ENCODE measurements at places on chromosomes 2 and 18.

- DNase-seq: no peak
Observed at GRCh38 chr2:18883616-18884456, 294.5 kb upstream of the NT5C1B start.

DNA sequence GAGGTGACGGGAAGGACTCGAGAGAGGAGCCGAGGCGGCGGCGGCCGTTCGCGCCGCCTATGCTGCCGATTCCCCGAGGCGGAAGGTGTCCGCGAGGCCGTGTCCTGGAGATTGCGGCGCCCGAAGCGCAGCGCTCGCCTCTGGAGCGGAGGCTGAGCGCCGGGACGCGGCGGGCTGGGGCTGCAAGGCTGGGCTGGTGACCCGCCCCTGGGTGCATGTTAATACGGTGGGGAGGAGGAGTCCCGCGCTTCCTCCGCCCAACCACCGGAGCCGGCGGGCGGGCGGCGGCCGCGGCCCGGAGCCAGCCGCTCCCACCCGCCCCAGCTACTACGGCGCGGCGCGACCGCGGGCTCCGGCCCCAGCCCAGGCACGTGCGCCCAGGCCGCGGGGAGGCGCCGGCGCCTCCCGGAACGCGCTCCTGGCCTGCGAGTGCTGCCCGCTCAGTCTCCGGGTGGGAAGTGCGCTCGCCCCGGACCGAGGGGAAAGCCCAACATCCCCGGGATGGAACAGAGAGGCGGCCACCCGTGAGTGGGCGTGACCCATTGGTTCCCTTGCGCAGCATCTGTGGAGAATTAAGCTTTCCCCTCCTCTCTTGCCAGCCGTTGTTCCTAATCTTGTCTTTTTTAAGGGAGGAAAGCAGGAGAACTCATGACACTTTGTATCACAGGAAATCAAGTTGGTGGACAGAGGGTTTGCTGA, at the start of gene DLGAP1:
Gene DLGAP1 (minus strand): TSS at position 195 of the 699 bp plus-strand sequence.
- no peak for DNase-seq

- no peak for DNase-seq
Observed at GRCh38 chr18:9989481-9989880, 75.7 kb downstream of the VAPA start.

- no peak for DNase-seq
Observed at GRCh38 chr18:30828700-30829099, 213.8 kb downstream of the DSC3 start.

GRCh38 chr2:112803691-112804521, 19.6 kb upstream of the IL1A start:
- no peak for DNase-seq

- DNase-seq: no peak
Observed at GRCh38 chr2:129006901-129007300, 688.2 kb upstream of the HS6ST1 start.

GRCh38 chr2:54081574-54081973, 33.8 kb upstream of the ACYP2 start:
- DNase-seq: no peak

DNA sequence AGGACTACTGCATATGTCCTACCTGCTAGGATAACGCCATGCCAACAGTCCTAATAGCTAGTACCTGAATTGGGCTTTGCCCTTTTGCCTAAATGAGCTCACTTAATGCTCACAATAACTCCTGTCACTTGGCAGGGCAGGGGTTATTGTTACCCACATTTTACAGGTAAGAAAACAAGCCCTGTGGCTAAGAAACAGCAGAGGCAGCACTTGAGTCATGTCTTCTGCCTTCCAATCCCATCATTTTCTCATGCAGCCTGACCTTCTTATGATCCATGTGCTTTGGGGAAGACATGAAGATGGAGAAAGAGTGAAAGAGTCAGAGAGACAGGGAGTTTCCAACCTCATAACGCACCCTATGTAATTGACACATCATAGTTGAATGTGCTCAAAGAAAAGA, 33.6 kb upstream of the LPIN1 start:
- DNase-seq: no peak

DNA sequence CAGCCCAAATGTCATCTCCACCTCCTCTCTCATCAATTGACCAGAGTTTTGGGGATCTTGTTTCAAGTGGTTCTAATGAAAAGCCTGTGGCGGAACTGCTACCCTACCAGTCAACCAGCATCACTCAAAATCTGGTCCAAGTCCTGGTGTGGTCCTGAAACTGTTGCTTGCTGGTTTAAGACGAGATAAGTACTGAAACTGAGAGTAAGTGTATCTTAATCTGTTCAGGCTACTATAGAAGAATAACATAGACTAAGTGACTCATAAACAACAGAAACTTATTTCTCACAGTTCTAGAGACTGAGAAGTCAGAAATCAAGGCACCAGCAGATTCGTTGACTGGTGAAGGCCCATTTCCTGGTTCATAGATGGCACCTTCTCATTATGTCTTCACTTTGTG, 879 bp upstream of the GALNT5 start:
- DNase-seq: no peak
